ENCODE measurements at places on chromosomes 5 and 9.

GRCh38 chr9:68427216-68427977, 71.0 kb downstream of the PGM5 start:
- DNase-seq, result peak; percentile 48

DNA sequence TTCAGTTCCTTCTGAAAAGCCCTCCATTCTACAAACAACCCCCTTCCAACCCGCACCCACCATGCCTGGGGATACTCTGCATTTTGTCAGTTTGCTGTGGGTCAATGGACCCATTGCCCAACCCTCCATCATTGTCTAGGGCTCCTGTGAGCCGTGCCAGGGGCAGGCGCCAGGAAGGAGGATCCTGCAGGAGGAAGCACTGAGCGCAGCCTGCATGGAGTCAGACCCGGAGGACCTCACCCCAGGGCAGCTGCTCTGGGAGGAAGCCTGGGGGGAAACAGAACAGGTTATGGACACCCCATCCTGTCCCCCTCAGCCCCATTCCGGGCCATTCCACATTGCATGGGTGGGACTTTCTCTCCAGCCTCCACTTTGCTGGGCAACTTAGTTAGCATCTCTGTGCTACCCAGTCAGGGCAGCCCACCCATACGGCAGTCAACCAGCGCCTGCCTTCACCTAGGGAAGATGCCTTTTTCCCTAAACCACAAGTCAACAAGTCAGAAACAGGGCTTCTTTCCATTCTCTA, 48.6 kb upstream of the VDAC1 start:
- DNase-seq, result no peak

GRCh38 chr5:141867139-141867538, 11.1 kb downstream of the PCDH1 start:
- DNase-seq, result no peak

DNA sequence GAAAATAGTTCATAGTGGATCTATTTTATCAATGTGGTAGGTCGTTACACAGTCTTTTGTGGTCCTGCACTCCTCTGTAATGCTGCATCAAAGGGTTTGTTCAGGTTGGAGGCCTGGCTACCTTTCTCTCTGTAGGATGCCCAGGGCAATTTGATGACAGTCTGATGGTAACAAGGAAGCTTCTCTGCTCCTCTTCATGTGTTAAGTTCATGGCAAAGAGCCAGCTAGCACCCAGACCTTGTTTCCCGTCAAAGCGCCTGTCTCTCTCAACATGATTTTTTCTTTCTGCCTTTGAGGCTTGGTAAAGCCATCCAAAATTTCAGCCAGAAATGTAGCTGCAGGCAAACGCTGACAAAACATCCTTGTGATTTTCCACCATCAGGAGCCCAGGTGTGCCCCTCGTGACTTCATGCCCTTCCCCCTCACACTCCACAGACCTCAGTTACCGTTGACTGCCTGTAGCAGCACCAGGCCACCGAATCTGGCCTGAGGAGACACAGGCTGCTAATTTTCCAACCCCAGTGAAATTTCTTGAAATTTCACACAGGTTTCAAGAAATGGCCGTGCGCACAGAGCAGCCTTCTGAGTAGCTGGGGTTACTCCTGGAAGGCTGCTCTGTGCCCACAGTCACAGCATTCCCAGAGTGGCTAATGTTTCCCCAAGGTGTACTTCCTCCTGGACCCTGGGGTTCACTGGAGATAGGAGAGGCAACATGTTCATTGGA, 292.7 kb downstream of the CWC27 start:
- DNase-seq, result no peak

DNA sequence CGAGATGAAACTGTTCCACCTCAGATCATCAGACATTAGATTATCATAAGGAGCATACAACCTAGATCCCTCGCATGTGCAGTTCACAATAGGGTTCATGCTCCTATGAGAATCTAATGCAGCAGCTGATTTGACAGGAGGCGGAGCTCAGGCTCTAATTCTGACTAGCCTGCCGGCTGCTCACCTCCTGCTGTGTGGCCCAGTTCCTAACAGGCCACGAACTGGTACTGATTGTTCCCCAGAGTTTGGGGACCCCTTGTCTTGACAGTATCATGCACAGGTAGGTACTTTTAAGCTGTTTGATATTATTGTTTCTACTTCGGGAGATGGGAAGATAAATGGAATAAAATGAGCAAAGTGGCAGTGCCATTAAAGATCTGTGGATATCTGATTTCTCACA, 66.9 kb downstream of the ZCCHC7 start:
- DNase-seq, result no peak

GRCh38 chr5:35815089-35815936, 41.4 kb upstream of the IL7R start:
- peak; percentile 31 for DNase-seq

GRCh38 chr5:175657593-175658271, at the start of gene HRH2:
HRH2 (plus strand) TSS chr5:175658071; CDS start chr5:175683234, 25,163 bp downstream.
- no peak for DNase-seq

- peak; percentile 44 for DNase-seq
These were observed 83.7 kb downstream of the PDE6A start for GRCh38 chr5:149860801-149861322.

- DNase-seq, result peak; percentile 38
These were observed 760 bp upstream of the MAN1B1 start for GRCh38 chr9:137085920-137086530.

DNA sequence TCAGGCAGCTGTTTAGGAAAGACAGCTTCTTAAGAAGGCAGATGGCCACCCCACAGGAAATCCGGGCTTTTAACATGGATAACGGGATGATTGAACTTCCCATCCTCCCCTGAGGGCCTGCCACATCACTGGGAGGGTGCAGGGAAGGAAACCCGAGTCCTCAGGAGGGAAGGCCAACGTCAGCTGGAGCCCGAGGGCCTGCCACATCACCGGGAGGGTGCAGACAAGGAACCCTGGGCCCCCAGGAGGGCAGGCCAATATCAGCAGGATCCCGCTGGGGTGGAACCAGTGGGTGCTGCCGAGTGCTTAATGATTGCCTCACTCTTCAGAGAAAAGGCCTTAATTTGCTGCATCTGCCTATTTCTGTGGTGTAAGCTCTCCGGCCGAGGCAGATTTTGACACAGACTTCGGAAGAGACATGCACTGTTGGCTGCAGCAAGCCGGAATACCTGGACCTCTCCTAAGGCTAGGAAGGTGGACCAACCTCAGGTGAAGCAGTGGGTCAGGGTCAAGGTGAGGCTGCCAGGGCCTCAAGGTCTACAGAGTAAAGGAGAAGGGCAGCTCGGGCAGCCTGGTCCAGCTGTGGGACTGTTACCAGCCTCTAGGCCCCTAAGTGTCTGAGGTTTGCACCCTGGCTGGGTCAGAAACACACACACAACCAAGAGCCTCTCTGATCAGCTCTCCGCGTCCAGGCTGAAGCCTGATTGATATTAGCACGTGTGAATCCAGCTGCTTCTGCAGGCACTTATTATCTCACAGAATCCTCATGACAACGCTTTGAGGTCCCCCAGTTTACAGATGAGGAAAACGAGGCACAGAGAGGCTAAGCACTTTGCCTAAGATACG, 14.8 kb upstream of the COL5A1 start:
- DNase-seq, result peak; percentile 91

DNA sequence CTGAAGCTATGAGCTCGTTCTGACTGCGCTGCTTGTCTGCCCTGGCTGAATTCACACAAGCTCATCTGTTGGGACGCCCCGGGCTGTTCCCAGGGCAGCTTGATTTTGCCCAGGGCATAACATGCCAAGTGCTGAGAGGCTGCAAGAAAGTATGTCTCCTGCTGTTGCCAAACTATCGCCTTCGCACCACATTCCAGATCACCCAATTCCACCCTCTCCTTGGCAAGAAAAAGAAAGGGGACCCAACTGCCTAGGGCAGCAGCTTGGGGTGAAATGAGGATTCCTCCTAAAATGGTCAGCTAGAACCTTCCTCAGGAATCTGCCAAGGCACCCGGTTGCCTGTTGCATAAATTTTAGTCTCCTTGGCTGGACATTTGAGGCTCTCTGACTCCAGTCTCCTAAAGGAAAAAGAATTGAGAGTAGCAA, 21.2 kb downstream of the COL15A1 start:
- DNase-seq, result no peak

GRCh38 chr5:109038209-109038840, 290.6 kb downstream of the FER start:
- no peak for DNase-seq

GRCh38 chr5:151255621-151256286, 2.8 kb downstream of the GM2A start:
- no peak for DNase-seq

DNA sequence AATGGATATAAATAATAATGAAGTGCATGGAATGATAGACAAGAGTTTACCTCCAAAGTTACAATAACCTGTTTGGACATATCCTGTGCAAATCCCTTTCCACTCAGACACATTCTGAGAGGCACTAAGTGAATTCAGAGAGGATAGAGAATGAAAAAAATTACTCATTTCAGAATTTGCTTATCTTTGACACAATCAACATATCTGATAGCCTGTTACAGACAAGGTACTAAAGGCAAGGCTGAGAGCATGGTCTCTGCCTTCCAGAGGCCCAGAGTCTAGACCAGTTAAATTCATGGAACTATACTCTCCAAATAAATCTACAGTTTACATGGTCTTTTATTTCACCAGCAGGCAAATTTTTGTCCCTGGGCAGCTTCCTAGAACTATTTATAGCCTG, 371.8 kb upstream of the PTGER4 start:
- no peak for DNase-seq

DNA sequence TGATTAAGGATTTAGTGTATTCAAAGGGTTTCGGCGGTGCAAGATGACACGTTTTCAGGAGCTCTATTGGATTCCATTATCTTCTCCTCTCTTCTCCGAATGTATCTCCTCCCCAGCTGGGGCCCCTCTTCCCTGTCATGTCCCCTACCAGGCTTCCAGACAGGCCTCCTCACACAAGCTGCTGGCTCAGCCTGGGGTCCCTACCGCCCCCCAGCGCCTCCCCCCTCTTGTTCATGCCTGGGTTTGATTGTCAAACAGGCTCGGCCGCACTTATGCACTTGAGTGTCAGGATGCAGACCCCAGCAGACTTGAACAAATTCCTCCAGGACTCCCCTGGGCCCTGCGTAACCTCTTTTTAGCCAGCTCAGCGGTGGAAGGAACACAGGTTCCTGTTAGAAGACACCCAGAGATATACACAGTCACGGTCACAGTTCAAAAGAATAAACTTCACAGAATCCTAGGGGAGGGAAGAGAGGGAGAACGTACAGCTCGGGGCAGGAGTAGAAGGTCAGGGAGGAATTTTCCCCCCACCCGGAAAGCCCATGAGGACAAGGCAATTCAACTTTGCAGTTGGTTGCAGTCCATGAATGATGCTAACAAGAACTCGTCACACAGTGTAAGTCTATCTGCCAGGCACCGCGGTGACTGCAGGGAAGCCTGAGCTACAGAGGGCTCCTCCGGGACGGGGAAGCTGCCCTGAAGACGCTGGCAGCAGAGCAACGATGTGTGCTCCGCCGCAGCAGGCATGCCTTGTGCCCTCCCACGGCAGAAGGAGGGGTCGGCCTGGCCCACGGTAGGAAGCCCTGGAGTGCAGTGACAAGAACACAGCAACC, 560.0 kb downstream of the BNC2 start:
- no peak for DNase-seq

DNA sequence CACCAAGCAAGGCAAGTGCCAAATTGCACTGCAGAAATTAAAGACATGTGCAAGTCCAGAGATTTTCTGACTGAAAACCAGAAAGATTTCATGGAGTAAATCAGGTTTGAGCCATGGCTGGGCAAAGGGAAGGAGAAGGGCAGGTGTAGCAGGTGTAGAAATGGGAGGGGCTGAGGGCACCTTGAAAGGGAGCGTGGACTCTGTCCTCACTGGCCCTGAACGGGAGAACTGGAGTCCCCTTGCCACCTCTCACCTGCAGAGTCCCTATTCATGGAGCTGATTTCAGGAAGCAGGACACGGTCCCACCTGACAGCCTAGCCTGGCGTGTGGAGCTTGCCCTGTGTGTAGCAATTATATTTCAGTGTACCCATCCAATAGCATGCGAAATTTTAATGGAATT, 46.3 kb downstream of the UBE2QL1 start:
- DNase-seq, result no peak

DNA sequence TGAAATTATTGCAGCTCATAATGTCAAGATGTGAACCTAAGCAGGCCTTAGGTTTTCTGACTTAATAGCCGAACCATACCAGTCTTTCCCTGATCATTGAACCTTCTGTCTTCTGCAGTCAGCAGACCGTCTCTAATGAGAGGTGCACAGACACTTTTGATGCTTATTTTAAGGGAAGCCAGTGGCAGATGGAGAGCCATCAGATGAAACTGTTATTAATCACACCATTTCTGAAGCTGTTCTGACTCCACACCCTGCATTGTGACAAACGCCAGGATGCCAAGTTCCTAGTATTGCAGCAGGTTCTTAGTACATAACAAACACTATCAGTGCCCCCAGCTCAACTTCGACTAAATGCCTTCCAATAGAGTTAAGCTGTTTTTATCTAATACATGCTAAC, 43.0 kb downstream of the PIK3R1 start:
- no peak for DNase-seq

DNA sequence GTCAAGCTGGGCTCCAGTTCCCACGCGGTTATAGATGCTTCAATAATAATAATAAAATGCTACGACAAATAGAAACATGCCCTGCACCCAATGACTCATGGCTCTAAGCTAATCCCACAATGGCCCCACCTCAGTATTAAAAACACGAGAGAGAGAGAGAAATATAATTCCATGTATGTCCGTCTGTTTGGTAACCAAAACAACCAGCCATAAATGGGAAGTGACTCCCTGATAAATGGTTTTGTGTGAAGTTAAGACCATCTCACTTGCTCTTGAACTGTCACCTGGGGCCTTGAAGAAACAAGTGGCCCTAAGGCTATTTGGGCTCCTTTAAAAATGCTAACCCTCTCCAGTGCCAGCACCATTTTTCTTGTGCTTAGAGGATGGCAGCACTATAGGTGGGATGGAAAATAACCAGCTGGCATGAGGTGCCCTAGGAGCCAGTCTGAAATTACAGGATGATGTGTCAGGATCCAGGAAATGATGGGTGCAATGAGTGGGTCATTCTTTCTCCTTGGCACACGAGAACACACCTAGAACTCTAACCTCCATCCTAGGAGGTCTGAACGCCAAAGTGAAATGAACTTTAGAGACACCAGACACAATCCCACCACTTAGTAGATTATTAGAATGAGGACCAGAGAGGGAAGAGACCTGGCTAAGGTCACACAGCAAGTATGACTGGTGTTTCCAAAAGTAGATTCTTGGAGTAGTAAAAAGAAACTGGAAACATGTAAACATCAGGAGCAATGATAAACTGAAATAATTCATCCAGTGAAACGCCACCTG, 35.7 kb upstream of the ADRB2 start:
- DNase-seq, result no peak

DNA sequence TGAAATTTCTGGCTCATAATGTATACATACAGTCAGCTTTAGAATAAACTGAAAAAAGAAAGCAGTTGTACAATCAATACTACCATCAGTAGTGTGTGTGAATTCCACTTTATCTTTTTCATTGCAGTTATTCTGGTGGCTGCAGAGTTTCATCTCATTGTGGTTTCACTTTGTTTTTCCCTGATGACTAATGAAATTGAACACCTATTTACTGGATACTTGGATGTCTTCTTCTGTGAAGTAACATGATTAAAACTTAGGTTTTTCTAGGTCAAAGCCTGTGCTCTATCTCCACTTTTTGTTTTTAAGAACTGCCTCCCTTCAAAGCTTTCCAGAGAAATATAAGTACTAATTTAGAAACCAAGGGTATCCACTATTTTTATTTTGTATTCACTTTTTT, 174.3 kb downstream of the TRPM3 start:
- peak; percentile 55 for DNase-seq

- no peak for DNase-seq
These were observed 34.0 kb downstream of the GLT6D1 start for GRCh38 chr9:135605238-135605781.

GRCh38 chr9:80550181-80550580, 978.4 kb downstream of the TLE4 start:
- DNase-seq, result no peak

All from fibroblast of lung (primary cell).